ENCODE measurements at places on chromosomes 5 and 9. TPM values are rescaled to one million over a fixed set of nuclear protein-coding genes. Genes with fewer than 3 reads are reported as not detected.

DNA sequence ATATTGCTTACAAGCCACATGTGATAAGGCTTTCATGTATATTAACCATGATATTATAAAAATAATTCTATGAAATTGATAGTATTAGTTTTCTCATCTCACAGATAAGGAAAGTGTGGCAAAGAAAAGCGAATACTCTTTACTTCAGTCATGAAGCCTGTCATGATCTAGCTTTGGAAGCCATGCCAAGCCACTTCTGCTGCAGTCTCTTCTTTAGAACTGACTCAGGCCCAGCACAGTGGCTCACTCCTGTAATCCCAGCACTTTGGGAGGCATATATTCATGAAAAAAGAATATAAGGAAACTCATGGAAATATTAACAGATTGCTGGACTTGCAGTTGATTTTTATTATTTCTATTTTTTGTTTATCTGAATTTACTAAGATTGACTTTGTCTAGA, 42.9 kb upstream of the PJA2 start:
- no peak for DNase-seq

ISL1 gene
- total RNA-seq = not detected

IL4 gene
- not detected for total RNA-seq

FOXD4L5 gene
- under 0.01 TPM for total RNA-seq

RASA1 gene
- total RNA-seq = 30.0 TPM

GRCh38 chr5:31470608-31471007, 61.3 kb downstream of the DROSHA start:
- no peak for DNase-seq

EGFLAM gene
- total RNA-seq = 3.0 TPM

DNA sequence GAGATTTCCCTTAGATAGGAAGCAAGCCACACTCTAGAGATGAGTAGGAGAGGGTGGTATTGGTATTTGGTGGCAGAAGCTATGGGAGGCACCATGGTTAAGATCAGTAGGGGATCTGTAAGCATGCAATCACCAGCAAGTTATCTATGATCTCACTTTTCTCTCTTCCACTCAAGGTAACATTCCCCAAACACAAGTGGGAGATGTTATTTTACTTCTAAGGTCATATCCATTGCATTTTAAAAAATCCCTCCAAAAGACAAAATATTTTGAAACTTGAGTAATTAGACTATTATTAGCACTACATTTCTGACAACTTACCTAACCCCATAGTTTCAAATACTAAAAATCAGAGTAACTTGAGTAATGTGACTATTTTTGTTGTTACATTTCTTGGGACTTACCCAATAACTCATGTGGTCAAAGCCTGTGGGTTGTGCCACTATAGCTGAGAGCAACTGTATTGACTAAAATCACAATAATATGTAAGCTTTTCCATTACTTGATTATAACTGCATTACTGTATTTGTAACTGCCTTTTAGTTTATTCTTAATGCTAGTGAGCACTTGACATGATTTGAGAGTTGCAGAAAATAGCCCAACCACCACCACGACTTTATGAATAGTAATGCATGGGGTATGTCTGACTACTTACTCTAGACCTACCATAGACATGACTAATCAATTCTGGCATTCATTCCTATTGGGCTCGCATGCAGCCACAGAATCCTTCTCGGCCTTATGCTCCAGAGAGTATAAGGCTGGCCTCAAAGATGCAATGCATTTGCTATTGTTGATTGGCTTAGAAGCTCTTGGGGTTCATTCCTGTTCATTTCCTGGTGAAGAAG, 264.7 kb downstream of the TRIM32 start:
- no peak for DNase-seq

DNA sequence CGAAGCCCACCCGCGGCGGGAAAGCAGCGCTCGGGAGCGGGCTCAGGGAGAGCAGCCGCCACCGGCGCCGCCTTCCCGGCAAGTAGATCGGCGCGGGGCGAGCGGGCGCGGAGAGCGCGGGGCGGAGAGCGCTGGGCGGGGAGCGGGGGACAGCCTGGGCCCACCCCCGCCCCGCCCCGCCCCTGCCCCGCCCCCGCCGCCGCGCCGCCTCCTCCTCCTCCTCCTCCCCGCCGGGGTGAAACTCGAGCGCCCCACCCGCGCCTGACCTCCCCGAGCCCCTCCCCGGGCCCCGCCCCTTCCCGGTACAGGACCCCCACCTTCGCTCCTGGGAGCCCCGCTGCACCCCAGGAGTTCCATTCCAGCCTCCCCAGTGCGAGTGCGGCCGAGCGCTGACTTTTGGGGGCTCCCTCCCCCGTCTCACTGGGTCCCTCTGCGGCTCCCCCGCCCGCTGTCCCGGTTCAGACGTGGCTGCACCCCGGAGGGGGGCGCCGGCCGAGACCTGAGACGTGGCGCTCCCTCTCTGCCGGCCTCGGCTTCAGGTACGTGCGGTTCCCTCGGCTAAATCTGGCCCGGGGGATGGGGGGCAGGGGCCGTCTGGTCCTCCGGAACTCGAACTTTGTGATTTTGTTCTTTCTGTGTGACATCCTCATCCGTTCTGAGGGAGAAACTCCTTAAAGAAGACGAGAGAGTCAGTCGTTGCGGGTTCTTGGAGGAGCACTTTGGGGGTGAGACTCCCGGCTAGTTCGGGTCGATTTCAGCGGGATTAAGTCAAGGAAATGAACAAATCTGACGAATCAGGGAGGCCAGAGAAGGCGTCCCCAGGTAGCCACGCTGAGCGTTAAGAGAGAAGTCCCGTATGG, at the start of gene SEMA5A:
Gene SEMA5A (minus strand): TSS at position 84 of the 860 bp plus-strand sequence. CDS start 166,129 bp downstream, outside the sequence.
- DNase-seq = peak; percentile 81

DNA sequence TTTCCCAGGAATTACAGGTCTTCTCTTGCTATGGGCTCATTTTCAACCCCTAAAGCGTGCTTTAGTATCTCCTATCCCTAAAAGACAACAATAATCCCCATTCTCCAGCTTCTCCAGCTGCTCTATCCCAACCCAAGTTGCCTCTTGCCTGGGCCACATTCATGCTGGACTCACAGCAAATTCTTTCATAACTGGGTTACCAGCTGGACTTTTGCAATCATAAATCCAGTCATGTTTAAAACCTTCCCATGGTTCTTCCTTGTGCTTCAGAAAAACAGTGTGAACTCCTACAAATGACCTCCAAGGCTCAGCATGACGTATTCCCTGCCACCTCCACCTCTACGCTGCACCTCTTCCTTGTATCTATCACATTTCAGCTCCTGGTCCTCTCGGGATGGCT, 346.9 kb downstream of the GADD45G start:
- DNase-seq = peak; percentile 33

DNA sequence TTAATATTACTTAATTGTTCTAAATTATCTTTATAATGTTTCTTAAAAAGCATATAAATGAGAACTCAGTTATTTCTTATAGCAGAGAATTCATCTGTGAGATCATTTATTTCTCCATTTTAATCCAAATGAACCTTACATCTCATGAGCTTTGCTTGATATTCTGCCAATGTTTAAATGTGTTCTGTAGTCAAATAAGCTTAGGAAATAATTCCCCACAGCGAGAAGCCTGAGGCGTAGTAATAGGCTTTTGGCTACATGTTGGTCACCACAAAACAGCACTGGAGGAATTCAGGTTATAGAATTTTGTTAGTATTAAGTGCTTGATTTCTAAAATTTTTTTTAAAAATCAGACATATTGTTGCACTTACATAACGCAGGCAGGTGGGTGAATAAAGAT, 585.3 kb upstream of the RORB start:
- DNase-seq = no peak

ENHO gene
- total RNA-seq = not detected

C8G gene
- total RNA-seq = 0.86 TPM
